ENCODE measurements at places on chromosomes 4 and X. TPM values are rescaled to one million over a fixed set of nuclear protein-coding genes. Genes with fewer than 3 reads are reported as not detected.

GRCh38 chr4:83932750-83933391 is 397.0 kb downstream of the GPAT3 start:
- no peaks in the 10 kb centered on the region for H3K27me3 ChIP-seq
- H3K4me1 ChIP-seq = no peaks in the 10 kb centered on the region
- no peak overlapping the region for H3K27ac ChIP-seq
- H3K36me3 ChIP-seq = no peaks in the 10 kb centered on the region
- no peak overlapping the region for H3K4me3 ChIP-seq

GRCh38 chr4:87330761-87331160 is 8.1 kb upstream of the HSD17B13 start:
- no peak for DNase-seq
- no peak overlapping the region for H3K27ac ChIP-seq

GRCh38 chrX:65601126-65601525 is 66.3 kb upstream of the MSN start:
- no peaks in the 10 kb centered on the region for H3K36me3 ChIP-seq
- peak overlapping the region; percentile 80 for H3K27ac ChIP-seq
- H3K4me1 ChIP-seq = no peaks in the 10 kb centered on the region
- no peaks in the 10 kb centered on the region for H3K27me3 ChIP-seq

DNA sequence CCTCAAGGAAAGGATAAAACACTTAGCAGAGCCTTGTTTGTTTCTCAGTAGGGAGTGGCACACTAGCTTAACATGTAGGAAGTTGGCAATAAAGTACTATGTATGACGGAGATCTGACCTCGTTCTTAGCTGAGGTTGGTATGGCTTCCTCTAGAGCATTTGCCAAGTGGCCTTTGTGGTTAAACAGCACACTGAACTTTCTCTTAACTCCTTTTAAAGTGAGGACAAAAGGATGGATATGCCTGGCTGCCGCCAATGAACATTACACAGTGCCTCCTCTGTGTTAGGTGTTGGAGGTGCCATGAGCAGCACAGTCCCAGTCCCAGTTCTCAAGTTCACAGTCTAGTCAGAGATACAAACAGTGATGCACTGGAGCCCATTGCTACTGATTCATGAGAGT is 54.4 kb downstream of the VGLL1 start:
- H3K4me1 ChIP-seq = no peaks in the 10 kb centered on the region
- H3K27ac ChIP-seq = no peak overlapping the region
- no peaks in the 10 kb centered on the region for H3K36me3 ChIP-seq
- no peak overlapping the region for H3K4me3 ChIP-seq
- no peak for DNase-seq

DNA sequence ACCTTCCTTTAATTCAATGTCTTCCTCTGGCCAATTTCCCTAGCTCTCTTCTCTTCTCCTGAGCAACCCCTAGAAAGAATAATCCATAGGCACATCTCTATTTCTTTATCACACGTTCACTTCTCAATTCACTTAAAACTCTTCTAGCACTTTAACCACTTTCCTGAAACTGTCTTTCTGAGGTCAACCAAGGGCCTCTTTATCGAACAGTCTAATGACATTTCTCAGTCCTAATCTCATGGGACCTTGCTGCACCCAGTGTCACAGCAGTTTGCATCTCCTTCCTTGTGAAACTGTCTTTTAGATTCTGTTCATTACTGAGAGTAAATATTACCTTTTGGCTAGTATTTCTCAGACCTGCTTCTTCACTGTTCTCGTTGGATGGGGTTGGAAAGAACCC is 285.3 kb upstream of the RASGEF1B start:
- H3K27me3 ChIP-seq = no peaks in the 10 kb centered on the region
- no peak overlapping the region for H3K4me3 ChIP-seq
- H3K4me1 ChIP-seq = no peaks in the 10 kb centered on the region
- no peak for DNase-seq

DNA sequence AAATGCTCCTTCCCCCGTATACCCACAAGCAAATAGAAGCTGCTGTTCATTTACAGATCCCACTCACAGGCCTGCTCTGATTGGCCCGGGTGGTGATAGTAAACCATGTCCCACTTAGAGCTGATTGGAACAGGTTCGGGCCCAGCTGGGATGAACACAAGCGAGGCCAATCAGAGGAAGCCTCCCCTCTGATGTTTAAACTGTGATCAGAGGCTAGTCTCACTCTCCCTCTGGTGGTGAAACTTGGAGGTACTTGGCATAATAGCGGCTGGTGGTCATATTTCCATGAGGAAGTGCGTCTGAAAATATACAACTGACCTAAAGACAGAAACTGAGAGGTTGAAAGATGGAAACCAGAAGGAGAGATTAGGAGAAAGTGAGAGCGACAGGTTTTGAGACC is 51.5 kb upstream of the TRPC3 start:
- no peak overlapping the region for H3K4me3 ChIP-seq
- H3K27me3 ChIP-seq = no peaks in the 10 kb centered on the region
- no peak overlapping the region for H3K27ac ChIP-seq
- H3K36me3 ChIP-seq = no peaks in the 10 kb centered on the region
- DNase-seq = no peak

DNA sequence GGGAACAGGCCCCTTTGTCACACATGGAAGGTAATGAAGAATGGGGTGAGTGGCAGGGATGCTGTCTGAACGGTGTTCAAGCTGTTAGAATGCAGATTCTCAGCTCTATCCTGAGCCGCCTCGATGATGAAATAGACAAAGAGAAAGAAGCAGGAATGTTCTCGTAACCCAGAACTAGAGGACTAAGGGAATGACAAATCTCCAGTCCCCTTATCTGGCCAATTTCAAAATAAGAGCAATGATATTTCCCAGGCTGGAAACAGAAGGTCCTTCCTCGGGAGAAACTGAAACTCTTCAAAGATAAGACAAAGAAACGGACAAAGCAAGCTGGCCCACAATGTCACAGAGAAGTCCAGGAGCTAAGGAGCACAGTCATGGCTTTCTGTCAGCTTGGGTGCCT is 29.5 kb upstream of the MTNR1A start:
- H3K36me3 ChIP-seq = no peaks in the 10 kb centered on the region
- H3K4me1 ChIP-seq = no peaks in the 10 kb centered on the region
- H3K4me3 ChIP-seq = no peak overlapping the region
- no peaks in the 10 kb centered on the region for H3K27me3 ChIP-seq
- H3K27ac ChIP-seq = no peak overlapping the region

DNA sequence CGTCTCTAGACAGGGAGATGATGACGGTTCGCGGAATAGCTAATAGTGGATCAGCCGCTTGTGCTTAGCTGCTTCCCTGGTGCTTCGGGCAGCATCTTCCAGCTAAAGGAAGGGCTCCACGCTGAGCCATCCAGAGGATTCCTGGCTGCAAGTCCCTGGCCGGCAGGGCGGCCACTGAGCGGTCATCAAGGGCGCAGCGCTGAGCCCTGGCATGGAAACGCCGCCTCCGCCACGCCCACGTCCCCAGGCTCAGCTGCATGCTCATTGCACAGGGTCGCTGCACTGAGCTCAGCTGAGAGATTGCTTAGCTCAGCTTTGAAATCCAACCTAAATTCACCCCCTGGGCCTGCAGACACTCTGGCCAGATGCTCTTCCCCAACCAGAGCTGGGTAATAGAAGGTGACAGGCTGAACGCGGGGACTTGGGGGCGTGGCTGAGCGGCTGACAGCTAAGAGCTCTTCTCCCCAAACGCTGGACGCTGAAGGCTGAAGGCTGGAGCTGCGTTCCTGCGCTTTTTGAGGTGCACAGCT is 118.2 kb upstream of the KIT start:
- H3K27me3 ChIP-seq = no peaks in the 10 kb centered on the region
- no peak overlapping the region for H3K27ac ChIP-seq

GRCh38 chrX:110120025-110120424 is 117.1 kb downstream of the TMEM164 start:
- no peaks in the 10 kb centered on the region for H3K36me3 ChIP-seq
- no peak overlapping the region for H3K27ac ChIP-seq
- no peaks in the 10 kb centered on the region for H3K27me3 ChIP-seq
- DNase-seq = no peak

Gene TMPRSS11D
- total RNA-seq = not detected

Gene LINC00632
- total RNA-seq = 35.1 TPM

Gene HPGD
- total RNA-seq = 1.0 TPM

Gene ASB12
- 0.14 TPM for total RNA-seq

Gene SERTM2
- not detected for total RNA-seq

Gene SCML1
- 4.5 TPM for total RNA-seq

Gene MAGEA8
- not detected for total RNA-seq

Gene MAGEB17
- 0.37 TPM for total RNA-seq

Gene FGF13
- total RNA-seq = 0.75 TPM
